ENCODE measurements at places on chromosomes 2 and 18. TPM values are rescaled to one million over a fixed set of nuclear protein-coding genes. Genes with fewer than 3 reads are reported as not detected.
A peak's percentile ranks its signal among the peaks of the same experiment; 100 is the strongest.

The TXNL4A gene
- total RNA-seq = 117 TPM

- no peak overlapping the region for H3K27ac ChIP-seq
- no peaks in the 10 kb centered on the region for H3K36me3 ChIP-seq
- no peak overlapping the region for H3K4me3 ChIP-seq
- DNase-seq = no peak
Measured at GRCh38 chr2:16092861-16093638, 152.7 kb downstream of the MYCN start.

GRCh38 chr2:109332880-109333279 is 203.9 kb downstream of the SH3RF3 start:
- peaks cover 5% of the 10 kb centered on the region for H3K4me1 ChIP-seq
- DNase-seq = no peak
- no peaks in the 10 kb centered on the region for H3K36me3 ChIP-seq
- no peaks in the 10 kb centered on the region for H3K27me3 ChIP-seq
- H3K27ac ChIP-seq = no peak overlapping the region

DNA sequence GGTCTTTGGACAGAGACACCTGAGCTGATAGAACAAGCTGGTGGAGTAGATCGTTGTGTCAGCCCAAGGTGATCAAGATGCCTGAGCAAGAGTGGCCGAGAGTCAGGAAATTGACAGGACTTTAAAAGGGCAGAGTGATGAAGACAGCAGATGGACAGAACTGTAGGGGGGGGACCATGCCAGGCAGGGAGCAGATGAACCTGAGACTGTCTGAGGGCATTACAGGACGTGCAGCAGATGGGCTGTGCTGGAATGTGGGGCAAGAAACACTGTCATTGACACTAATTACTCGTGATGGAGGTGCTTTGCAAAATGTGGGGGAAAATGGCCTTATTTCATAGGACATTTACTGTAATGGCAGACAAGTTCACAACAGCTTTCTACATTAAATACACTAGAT is 225.0 kb downstream of the THSD7B start:
- no peaks in the 10 kb centered on the region for H3K27me3 ChIP-seq
- peaks cover 2% of the 10 kb centered on the region for H3K4me1 ChIP-seq
- no peaks in the 10 kb centered on the region for H3K36me3 ChIP-seq

GRCh38 chr2:42954227-42954962 is 162.0 kb upstream of the HAAO start:
- H3K27me3 ChIP-seq = no peaks in the 10 kb centered on the region
- no peak overlapping the region for H3K27ac ChIP-seq
- DNase-seq = no peak
- no peaks in the 10 kb centered on the region for H3K36me3 ChIP-seq
- H3K4me1 ChIP-seq = peaks cover 2% of the 10 kb centered on the region

The MEP1B gene
- not detected for total RNA-seq

GRCh38 chr2:218788529-218789255 is 6.7 kb downstream of the CYP27A1 start:
- H3K4me3 ChIP-seq = peak overlapping the region; percentile 3
- no peak for DNase-seq
- H3K27me3 ChIP-seq = no peaks in the 10 kb centered on the region
- H3K36me3 ChIP-seq = peaks cover 5% of the 10 kb centered on the region

DNA sequence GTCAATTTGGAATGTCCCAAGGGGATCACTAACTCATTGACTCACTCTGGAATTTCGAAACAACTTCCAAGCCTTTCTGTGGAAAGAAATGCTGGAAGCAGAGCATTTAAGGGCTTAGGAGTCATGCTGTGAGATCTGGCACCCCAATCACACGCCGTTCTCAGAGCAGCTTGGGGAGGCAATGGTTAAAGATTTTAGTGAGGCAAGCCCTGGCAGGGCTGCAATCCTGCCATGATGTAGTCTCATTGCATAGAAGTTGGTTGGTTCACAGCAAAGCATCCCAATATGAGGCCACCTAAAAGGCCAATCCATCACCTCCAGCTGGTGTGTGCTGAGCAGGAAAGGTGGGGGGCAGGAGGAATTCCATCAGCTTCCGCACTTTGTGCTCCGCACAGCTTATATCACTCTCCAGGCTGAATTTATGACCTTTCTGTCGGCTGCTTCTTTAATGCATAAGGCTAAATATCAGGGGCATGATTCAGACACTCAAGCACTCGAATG is 1043.9 kb upstream of the POU3F3 start:
- H3K4me1 ChIP-seq = no peaks in the 10 kb centered on the region
- no peak overlapping the region for H3K4me3 ChIP-seq
- peak; percentile 61 for DNase-seq
- no peaks in the 10 kb centered on the region for H3K27me3 ChIP-seq
- no peak overlapping the region for H3K27ac ChIP-seq
- no peaks in the 10 kb centered on the region for H3K36me3 ChIP-seq

The LINC00305 gene
- total RNA-seq = not detected

DNA sequence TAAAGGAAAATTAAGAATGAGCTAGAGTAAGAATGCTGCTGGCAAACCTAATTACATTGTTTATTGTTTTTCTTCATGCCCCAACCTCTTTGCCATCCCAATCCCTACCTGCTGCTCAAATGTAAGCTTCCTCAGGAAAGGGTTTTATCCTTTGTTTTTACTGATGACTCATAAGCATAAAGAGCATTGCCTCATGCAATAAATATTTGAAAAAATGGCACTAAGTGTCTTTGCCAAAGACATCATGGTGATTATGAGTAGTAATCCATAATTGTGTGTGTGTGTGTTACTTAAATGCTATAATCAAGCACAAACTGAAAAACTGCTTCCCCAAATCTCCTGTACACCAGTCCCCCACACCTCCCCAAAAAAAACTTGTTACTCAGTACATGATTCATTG is 53.4 kb downstream of the DNER start:
- no peak for DNase-seq
- no peaks in the 10 kb centered on the region for H3K27me3 ChIP-seq
- no peak overlapping the region for H3K27ac ChIP-seq

- no peaks in the 10 kb centered on the region for H3K27me3 ChIP-seq
- no peak overlapping the region for H3K27ac ChIP-seq
- DNase-seq = no peak
- peaks cover 27% of the 10 kb centered on the region for H3K4me1 ChIP-seq
- no peaks in the 10 kb centered on the region for H3K36me3 ChIP-seq
Measured at GRCh38 chr2:191165176-191165643, 14.4 kb upstream of the STAT4 start.

DNA sequence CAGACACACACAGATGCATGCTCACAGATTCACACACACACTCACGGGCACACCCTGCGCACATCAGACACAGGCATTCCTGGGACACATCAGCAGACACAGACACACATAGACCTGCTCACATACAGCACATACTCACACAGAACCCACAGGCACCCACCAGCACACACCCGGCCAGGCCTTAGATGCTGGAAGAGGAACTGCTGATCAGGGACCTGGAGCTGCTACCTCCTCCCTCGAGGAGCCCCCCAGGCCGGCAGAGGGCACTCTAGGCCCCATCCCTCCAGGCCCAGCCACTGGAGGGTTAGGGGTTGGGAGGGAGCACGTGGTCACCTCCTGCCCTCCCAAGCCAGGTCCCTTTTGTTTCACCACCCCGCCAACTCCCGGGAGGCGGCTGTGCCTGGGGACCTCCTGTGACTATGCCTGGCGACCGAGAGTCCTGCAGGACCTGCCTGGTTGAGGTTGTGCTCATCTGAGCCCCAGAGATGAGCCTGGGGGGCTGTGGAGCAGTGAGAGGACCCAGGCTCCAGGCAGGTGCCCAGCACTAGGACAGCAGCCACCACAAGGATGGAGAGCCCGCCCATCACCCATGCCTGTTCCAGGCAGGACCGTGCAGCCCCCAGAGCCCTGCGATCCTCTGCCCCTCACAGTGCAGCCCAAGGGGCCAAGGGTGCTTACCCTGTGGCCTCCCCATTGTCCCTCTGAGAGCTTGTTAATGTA is 21.0 kb upstream of the PTMA start:
- H3K4me3 ChIP-seq = peak overlapping the region; percentile 71
- H3K27ac ChIP-seq = peak overlapping the region; percentile 25
- peak; percentile 97 for DNase-seq
- no peaks in the 10 kb centered on the region for H3K27me3 ChIP-seq
- peaks cover 5% of the 10 kb centered on the region for H3K4me1 ChIP-seq

The STAM2 gene
- total RNA-seq = 20.7 TPM

- no peaks in the 10 kb centered on the region for H3K36me3 ChIP-seq
- H3K4me3 ChIP-seq = peak overlapping the region; percentile 16
- no peak for DNase-seq
Measured at GRCh38 chr2:124066776-124067175, 41.7 kb downstream of the CNTNAP5 start.

DNA sequence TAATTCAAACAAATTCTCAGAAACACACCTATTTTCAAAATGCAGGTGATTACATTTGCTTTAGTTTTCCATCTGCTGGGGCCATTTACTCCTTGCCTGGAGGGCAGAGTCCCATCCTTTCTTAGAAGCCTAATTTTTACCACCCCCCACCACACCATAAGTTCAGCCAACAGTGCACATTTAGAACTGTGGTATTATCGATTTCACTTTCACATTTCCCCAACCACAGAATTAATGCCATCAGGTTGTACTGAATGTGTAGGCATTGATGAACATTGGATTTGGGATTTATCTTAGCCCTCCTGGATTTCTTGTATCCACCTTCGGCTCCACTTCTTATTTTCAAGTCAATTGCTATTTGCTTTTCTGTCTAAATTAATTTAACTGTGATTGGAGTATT is 4.5 kb downstream of the SCYGR3 start:
- DNase-seq = no peak
- H3K36me3 ChIP-seq = no peaks in the 10 kb centered on the region

The TMEM17 gene
- 2.1 TPM for total RNA-seq

GRCh38 chr2:46029332-46029811 is 267.8 kb upstream of the EPAS1 start:
- no peaks in the 10 kb centered on the region for H3K4me1 ChIP-seq
- no peaks in the 10 kb centered on the region for H3K27me3 ChIP-seq
- no peak overlapping the region for H3K4me3 ChIP-seq
- no peak overlapping the region for H3K27ac ChIP-seq
- H3K36me3 ChIP-seq = no peaks in the 10 kb centered on the region

DNA sequence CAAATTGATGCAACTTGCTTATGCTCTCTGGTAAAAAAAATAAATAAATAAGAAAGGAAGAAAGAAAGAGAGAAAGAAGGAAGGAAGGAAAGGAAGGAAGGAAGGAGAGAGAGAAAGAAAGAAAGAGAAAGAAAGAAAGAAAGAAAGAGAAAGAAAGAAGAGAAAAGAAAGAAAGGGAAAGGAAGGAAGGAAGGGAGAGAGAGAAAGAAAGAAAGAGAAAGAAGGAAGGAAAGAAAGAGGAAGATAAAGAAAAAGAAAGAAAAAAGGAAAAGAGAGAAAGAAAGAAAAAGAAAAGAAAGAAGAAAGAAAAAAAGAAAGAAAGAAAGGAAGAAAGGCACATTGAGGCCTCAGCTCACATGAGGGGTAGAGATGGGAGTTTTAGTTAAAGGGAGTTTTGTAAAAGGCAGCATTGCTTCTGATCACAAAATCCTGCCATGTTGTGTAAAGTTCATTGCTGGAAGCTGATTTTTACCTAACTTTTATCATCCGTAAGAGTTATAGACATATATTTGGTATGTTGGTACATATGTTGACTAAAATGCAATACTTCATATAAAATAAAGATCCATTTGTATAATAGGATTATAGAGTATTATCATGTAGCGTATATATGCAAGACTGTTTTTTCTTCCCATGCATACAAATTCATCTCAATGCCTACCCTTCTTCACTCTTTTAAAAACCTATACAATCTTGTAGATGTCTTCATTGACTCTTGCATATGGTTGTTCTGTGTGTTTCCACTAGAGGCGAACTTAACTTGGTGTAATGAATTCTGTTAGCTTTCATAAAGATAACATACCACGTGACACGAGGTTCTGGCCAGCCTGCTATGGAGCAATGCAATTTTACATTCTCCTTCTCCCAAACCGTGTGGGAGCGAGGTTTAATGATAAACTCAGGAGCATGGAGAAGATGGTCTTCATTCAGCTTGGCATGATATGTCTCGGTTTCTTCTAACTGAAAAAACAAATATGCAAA is 32.8 kb downstream of the MYOM1 start:
- H3K27ac ChIP-seq = no peak overlapping the region
- H3K36me3 ChIP-seq = no peaks in the 10 kb centered on the region
- no peak overlapping the region for H3K4me3 ChIP-seq
- H3K4me1 ChIP-seq = no peaks in the 10 kb centered on the region

The COL4A4 gene
- total RNA-seq = 2.2 TPM

The DDX18 gene
- total RNA-seq = 65.7 TPM

DNA sequence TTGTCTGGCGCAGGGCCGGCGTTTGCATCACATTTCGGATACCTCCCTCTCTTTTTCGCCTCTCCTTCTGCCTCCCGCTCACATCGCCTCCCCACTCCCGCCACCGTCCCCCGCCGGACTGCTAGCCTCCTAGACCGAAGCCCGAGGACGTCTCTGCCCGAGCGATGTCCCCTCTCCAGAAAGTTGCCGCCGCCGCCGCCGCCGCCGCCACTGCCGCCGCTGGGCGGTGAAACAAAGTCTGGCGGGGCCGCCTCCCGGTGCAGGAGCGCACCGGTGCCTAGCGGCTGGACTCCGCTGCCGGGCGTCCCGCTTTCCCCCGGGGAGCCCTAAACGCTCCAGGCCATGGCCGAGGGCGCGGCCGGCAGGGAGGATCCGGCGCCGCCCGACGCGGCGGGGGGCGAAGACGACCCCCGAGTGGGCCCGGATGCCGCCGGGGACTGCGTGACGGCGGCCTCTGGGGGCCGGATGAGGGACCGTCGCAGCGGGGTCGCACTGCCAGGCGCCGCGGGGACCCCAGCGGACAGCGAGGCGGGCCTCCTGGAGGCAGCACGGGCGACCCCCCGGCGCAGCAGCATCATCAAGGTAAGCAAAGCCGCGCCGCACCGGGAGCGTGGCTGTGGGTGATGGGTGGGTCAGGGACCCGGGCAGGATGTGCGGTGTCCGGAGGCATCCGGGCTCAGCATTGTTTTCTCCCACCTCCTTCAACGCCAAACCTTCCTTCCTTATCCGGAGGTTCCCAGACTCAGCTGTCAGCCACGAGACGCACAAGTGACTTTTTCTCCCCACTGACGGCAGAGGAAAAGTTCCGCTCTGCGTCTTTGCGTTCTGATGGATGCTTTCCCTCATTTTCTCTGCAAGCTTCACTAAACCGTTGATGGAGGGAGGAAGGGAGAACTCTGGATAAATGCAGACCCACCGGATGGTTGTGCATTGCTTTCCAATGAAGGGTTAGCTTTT is 643 bp downstream of the PLCL1 start:
- H3K4me3 ChIP-seq = peak overlapping the region; percentile 77
- H3K36me3 ChIP-seq = no peaks in the 10 kb centered on the region
- peaks cover 68% of the 10 kb centered on the region for H3K27me3 ChIP-seq

DNA sequence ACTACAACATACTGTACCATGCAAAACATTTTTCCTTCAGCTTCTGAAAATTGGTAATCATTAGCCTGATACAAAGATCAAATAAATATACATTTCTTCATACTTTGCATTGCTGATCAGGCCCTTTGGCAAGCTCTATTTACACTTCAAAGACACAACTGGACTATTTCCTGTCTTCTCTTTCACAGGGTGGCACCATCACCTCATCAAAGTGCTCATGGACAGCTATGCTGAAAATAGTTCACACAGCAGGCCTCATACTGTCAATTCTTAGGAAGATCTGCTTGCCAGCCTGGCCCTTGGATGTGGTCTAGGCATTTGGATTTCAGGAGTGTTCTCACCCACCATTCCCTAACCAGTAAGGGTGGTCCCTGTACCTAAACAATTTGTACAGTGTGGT is 33.9 kb downstream of the FBXO15 start:
- no peaks in the 10 kb centered on the region for H3K27me3 ChIP-seq
- no peaks in the 10 kb centered on the region for H3K36me3 ChIP-seq
- no peak for DNase-seq
- H3K27ac ChIP-seq = no peak overlapping the region
- no peak overlapping the region for H3K4me3 ChIP-seq
- H3K4me1 ChIP-seq = no peaks in the 10 kb centered on the region

- no peaks in the 10 kb centered on the region for H3K4me1 ChIP-seq
- H3K4me3 ChIP-seq = no peak overlapping the region
- no peak for DNase-seq
- no peak overlapping the region for H3K27ac ChIP-seq
- peaks cover 7% of the 10 kb centered on the region for H3K36me3 ChIP-seq
Measured at GRCh38 chr18:4242431-4243161, 212.5 kb downstream of the DLGAP1 start.

Measured in endodermal cell (in vitro differentiated cells).